ENCODE measurements at places on chromosomes 3 and 15.

- no peak for DNase-seq
Measured at GRCh38 chr3:70990185-70990584, 593.3 kb downstream of the FOXP1 start.

- peak; percentile 47 for DNase-seq
Measured at GRCh38 chr15:64246364-64247189, 83.8 kb upstream of the PPIB start.

DNA sequence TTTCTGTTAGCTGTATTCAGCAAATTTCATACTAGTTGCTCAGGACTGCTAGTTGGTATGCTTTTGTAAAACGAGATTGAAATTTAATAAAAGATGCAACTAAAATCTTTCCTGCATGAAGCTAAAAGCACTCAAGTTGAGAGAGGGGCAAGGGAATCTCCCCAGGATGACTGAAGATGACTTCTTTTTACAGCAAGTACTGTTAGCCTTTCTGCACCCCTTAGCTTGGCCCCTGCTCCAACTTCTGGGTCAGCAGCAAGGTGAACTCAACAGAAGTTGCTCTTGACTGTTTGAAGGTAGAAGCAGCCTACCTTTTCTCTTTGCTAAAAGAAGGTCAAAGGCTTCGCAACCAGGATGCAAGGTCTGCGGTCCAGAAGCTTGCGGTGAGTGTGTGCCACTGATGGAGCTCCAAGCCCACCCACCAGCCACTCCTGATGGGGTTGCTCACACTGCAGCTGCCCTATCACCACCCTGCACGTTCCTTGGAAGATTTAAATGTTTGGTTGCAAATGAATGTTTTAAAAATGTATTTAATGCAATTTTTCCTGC lies 32.5 kb downstream of the NME9 start:
- no peak for DNase-seq

DNA sequence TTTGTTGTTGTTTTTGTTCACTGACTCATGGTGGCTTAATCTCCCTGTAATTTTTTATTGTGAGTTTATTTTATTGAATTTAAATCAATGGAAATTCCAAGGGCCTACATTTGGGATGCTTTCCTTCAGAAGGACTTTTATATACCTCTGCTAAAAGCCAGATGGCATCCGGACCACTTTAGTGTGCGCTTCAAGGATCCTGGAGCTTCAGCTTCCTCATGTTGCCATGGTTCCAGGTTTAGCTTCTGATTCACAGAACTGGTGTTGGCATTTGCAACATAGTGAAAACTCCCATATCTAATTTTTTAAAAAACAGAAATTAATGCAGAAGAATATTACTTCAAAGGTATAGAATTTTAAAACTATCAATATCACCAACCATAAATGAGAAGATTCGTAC lies 8.5 kb upstream of the HACD2 start:
- DNase-seq, result no peak

DNA sequence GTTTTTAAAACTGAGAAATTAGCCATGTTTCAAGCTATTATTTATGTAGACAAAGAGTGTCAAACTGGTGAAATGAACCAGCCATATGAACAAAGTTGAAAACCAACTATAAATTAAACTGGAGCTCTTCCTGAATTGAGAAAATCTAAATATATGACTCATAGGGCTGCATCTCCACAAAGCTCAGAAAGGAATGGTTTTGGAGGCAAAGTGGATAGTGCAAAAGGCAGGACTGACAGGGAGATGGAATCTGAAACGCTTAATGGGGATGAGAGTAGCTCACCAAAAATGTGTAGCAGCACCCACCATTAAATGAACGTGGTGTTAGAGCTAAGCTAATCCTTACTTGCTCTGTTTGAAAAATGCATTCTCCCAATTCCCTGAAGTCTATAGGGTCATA lies 1066.0 kb downstream of the AGBL1 start:
- DNase-seq, result no peak

GRCh38 chr3:53506110-53506762 lies 11.8 kb downstream of the CACNA1D start:
- no peak for DNase-seq

- no peak for DNase-seq
Measured at GRCh38 chr3:56900801-56901200, 99.1 kb upstream of the ARHGEF3 start.

DNA sequence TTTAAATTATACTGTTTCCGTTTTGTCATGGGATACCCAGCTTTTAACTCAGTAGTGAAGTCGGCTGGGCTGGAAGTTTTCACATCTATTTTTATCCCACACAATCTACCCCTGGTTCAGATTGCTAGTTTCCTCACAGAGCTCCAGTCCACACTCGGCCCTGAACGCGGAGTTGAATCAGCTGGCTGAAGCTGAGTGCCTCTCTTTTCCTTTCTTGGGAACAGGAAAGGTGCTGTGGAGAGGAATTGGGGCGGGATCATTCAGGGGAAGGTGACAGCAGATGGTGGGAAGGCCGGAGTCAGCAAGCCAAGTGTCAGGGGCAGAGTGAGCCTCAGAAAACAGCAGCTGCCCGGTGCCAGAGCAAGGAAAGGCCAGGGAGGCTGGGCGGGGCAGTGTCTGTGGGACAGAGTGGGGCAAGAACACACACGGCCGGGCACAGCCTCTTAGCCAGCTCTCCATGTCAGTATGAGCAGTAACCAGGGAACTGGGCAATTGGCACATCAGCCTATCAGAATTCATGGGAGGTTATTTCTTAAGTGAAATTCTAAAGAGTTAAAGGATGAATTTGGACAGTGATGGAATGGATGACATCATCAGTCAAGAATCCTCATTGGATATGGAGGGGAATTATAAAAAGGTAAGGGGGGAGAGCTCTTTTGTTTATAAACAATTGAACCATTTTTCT lies 135.7 kb upstream of the IL12A start:
- DNase-seq, result no peak

- DNase-seq, result no peak
Measured at GRCh38 chr15:61030451-61030850, 198.7 kb downstream of the RORA start.

DNA sequence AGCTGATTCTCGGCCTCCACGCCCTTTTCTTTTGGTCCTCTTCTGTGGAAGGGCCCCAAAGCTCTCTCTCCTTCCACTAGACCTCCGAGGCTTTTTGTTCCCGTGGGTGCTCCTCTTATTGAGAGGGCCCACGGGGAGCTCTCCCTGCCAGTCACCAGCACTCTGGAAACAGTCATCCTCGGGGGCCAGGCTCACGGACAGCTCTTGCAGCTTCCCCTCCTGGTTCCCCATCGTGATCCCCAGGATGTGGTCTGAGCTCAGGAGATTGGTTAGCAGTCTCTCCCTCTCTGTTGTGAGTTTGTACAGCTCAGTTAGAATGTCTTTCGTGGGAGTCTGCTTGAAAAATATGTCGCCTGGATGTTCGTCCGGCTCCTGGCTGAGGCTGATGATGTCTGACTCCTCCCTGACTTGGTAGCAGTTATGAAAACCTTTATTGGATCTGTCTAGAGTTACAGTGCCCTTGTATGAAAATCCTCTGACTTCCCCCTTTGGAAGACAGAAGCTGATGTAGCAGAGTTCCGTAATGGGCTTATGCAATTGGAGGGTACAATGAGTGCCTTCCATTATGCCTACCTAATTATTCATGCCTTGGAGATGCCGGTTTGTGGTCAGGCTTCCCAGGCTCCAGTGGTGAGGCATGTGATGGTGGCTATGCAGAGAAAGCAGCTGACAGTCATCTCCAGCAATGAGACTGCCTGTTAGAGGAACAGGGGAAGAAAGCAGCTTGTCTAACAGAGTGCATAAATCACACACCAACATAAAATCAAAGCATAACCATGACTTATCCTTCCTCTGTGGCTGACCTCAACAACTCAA lies 40.0 kb downstream of the FMN1 start:
- no peak for DNase-seq

GRCh38 chr3:33287672-33288282 lies 10.5 kb downstream of the FBXL2 start:
- no peak for DNase-seq

- no peak for DNase-seq
Measured at GRCh38 chr3:9101286-9101685, 138.0 kb upstream of the RAD18 start.

DNA sequence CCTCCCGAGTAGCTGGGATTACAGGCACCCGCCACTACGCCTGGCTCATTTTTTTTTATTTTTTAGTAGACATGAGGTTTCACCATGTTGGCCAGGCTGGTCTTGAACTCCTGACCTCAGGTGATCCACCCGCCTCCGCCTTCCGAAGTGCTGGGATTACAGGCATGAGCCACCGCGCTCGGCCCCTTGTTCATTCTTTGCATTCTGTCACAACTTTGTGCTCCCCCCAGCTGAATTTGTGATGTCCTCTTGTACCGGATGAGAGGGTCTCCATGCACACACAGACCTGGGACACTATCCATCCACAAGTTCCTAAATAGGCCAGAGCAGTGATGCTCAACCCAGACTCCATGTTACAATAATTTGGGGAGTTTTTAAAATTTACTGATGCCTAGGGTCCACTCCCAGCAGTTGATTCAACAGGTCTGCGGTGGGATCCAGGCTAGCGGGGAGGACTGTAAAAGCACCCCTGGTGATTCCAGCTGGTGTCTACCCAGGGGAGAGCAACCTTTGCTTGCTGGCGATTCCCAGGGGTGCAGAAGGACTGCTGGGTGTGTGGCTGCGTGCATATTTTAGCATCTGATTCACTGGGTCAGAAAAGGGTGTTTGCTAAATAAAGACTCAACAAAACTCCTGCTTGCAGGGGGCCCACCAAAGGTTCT lies 1.0 kb downstream of the RASSF1 start:
- DNase-seq, result no peak

GRCh38 chr3:53051929-53052328 lies 6.1 kb upstream of the SFMBT1 start:
- no peak for DNase-seq

DNA sequence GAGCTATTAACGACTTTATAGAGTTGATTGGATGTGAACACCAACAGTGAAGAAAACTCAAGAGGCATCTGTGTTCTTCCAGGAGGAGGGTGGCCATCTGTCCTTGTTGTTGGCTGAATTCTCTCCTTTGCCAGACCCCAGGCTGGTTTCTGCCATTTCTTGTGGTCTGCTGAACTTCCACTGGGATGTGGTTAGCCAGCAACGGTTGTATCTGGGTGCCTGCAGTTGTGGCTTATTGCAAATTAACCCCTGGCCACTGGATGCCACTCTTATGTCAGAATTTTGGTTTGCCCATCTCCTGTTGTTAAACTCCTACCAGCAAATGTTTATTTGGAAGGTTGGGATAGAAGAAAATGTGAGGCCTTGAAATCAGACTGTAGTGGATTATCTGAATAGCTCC lies 163.6 kb upstream of the TBC1D5 start:
- no peak for DNase-seq

- DNase-seq, result no peak
Measured at GRCh38 chr3:43995547-43996378, 245.9 kb upstream of the TOPAZ1 start.

DNA sequence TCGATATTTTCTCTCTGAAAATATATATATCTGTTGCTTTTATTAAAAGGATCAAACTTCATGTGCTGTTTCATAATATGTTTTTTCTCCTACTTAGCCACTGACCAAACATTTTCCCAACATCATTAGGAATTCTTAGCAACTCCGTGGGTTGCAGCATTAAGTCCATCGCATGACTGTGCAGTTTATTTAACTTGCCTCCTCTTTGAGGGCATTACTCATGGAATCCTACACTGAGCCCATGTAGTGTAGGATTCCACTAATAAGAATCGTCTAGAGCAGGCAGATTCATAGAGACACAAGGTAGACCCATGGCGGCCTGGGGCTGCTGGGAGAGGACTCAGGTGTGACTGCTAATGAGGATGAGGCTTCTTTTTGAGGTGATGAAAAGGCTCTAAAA lies 49.3 kb downstream of the CMTM6 start:
- DNase-seq, result no peak

- DNase-seq, result no peak
Measured at GRCh38 chr15:29134641-29135308, 134.8 kb downstream of the NSMCE3 start.

DNA sequence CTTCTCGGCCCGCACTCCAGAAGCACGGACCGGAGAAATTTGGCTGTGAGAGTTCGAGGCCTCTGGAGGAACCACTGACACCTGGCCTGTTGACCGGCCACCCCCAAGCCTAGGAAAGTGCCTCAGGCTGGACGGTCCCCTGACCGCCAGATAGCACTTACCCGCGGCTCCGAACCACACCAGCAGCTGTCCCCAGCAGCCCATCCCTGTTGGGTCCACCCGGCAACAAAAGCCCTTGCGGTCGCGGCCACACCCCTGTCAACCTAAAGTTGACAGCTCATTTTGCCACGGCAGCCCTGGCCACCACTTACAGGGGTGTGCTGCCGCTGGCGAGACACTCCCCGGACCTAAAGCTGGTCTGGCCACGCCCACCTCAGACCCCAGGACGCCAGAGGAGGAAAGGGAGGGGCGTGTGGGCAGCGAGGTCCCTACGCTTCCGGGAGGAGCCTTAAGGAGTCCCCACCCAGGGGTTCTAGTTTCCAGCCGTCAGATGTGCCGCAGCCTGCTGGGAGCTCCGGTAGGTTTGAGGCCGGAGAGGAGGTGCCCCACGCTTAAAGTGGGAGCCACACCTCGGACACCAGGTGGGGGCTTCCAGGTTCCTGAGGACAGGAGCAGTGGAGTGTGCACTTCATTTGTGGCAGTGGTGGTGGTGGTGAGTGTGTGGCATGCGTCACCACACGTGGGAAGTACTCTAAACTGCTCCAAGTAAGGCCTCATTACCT lies at the start of gene LTK:
Gene LTK, minus strand, starts transcription at position 322 of the 722 bp plus-strand sequence. Its CDS starts 118 bp downstream, at position 204.
- DNase-seq, result no peak

- DNase-seq, result no peak
Measured at GRCh38 chr15:23913081-23913480, 226.0 kb upstream of the NDN start.

DNA sequence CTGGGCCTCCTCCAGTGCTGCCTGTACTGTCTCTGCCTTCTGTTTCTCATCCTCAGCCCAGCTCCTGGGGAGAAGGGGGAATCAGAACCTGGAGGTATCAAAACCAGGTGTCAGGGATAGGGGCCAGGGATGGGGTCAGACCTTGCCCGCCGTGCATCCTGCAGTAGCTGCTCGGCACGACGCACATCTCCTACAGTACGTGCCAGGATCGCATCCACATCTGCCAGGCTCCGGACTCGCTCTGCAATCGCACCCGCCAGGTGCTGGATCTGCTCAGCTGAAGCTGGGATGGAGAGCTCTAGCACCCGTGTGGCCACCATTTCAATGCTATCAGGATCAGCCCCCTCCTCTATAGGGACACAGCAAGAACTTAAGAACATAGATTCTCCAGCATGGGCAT lies 1.4 kb upstream of the USP19 start:
- DNase-seq, result no peak

- DNase-seq, result no peak
Measured at GRCh38 chr3:66812136-66812535, 186.0 kb upstream of the KBTBD8 start.

DNA sequence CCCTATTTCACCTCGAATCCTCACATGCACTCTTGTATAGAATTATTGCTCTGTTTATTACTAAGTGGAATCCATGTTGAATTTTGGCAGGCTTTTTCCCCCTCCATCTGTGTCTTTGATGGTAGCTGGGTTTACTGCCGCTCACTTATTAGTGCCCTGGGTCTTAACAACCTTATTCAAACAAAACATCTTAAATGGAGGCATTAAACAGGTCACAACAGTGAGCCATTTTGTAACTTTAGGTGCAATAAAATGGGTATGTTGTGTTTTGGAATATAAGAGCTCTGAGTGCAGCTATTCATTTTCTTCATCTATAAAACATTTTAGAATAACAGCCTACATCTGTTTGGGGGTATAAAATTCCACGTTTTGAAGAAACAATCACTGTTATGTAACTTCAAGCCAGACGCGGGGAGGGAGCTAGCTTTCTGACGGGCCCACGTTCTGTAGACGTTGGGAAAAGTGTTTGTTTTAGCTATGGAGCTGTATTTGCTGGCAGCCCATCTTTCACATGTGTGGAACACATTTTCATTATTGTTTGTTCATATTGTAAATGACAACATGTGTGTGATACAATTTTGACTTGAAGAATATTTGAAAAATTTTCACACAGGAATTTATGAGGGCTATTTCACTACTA lies 122.0 kb downstream of the SLC25A26 start:
- no peak for DNase-seq

All from stimulated activated CD8-positive, alpha-beta memory T cell treated with anti-CD3 and anti-CD28 coated beads, Interleukin-15, amount 100 ng/mL, for 48 hours (primary cell).